ENCODE measurements at places on chromosomes 5 and 9.

DNA sequence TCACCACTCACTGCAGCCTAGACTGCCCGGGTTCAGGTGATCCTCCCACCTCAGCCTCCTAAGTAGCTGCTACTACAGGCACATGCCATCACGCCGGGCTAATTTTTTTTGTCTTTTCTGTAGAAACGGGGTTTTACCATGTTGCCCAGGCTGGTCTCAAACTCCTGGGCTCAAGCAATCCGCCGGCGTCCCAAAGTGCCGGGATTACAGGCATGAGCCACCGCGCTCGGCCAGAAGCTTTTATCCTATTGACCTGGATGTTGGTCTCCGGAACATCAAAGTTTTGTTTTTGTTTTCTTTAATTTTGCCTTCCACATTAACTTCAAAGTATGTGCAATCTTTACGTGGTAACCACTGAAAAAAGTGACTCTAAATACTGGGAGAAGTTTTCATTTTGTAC lies 42.4 kb upstream of the FST start:
- DNase-seq, result no peak

GRCh38 chr5:133336969-133337410 lies 275.4 kb downstream of the FSTL4 start:
- no peak for DNase-seq

GRCh38 chr9:36045610-36046009 lies 8.9 kb downstream of the RECK start:
- DNase-seq, result no peak

- no peak for DNase-seq
Measured at GRCh38 chr5:170611449-170612090, 107.8 kb downstream of the KCNIP1 start.

DNA sequence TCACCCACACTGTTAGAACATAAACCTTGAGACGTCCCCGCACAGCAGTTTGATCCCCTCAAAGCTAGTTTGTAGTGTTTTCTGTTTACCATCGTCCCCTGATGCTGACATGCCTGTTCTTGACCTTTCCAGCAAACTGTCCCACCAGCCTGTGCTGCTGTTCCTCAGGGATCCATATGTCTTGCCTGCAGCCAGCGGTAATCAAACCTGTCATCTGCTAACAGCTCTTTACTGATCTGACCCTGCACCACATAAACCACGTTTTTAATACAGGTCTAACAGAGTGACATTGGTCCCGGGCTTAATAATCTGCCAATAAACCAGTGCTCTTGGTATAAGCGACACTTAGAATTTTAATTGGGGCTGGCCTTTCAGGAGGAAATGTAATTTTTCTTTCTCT lies 34.7 kb downstream of the PPIC start:
- no peak for DNase-seq
